ENCODE measurements at places on chromosomes 7 and 10.

GRCh38 chr7:138205614-138206150 is 129.4 kb downstream of the AKR1D1 start:
- DNase-seq, result no peak

DNA sequence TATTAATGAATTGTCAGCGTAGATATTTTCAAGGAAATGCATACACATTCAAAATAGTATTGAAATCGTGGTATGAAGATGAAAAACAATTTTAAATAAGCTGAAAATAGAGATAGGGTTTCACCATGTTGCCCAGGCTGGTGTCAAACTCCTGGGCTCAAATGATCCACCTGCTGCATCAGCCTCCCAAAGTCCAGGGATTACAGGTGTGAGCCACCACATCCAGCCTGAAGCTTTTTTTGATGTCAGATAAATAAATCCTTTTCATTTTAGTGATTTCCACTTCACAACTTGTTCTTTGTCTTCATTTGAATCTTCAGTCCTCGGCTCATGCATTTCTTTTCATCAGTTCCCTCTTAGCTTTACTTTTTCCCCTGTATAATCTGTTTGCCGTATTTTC is 4.6 kb downstream of the CDK13 start:
- DNase-seq, result no peak

GRCh38 chr7:50598460-50599343 is 33.5 kb upstream of the DDC start:
- no peak for DNase-seq

- DNase-seq, result no peak
These were observed 284.2 kb downstream of the PRPF18 start for GRCh38 chr10:13871011-13871410.

DNA sequence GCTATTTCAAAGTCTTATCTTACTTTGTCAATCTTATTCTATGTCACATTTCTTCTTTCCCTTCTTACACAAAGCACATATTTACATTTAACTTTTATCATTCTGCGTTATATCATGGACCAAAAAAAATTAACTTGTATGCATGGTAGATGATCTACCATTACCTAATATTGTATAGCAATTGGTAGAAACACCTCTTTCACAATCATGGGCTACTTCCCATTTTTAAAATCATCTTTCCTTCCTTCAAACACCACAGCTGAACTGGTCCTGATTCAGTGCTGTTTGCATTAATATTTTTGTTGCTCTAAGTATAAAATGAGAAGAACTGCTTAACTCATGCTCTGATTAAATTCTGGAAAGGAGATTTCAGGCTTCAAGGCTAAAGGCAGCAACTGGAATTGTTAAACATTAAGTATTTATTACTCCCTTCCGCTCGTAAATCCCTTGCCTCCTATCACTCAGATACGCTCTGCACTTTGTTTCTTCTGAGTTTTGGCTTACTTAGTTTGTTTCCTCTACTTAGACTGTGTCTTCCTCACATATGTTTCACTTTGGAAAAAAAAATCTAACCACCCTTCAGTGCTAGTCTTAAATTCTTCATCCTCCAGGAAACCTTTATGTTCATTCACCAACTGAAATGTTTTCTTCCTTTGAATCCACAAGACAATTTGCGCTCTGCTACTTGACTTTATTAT is 901.4 kb downstream of the PCDH15 start:
- no peak for DNase-seq

- no peak for DNase-seq
These were observed 210.6 kb downstream of the ZNF365 start for GRCh38 chr10:62584731-62585130.

DNA sequence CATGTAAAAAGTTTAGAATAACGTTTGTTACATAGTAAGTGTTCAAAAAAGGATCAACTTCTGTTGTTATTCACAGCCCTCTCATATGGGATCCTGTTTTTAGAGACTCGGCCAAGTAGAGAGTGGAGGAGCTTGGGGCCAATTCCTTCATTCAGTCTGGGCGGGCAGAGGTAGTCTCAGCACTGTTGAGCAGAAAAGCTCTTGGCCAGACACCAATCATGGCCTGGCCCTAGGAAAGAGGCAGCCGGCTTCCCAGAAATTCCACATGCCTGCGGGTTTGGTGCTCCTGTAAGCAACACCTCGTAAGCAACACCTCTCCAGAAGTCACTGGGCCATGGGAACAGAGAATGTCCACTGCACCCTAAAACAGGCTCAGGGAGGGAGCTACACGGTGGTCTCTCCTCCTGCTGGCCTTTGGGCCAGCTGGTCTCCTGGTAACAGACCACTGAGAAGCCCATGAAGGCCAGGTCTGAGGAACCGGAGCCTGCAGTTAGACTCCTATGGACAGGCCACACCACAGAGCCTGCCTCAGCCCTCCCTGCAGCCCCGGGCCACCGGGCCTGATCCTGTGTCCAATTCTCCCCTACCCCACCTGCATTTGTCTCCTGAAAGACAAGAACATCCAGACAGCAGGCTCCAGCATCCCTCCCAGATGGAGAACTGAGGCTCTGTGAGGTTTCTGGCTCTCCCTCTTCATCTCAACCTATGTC is 149.1 kb downstream of the GRID1 start:
- no peak for DNase-seq

GRCh38 chr7:133754708-133755107 is 372.4 kb upstream of the LRGUK start:
- no peak for DNase-seq

- DNase-seq, result no peak
These were observed 220.0 kb upstream of the TCERG1L start for GRCh38 chr10:131531265-131532190.

DNA sequence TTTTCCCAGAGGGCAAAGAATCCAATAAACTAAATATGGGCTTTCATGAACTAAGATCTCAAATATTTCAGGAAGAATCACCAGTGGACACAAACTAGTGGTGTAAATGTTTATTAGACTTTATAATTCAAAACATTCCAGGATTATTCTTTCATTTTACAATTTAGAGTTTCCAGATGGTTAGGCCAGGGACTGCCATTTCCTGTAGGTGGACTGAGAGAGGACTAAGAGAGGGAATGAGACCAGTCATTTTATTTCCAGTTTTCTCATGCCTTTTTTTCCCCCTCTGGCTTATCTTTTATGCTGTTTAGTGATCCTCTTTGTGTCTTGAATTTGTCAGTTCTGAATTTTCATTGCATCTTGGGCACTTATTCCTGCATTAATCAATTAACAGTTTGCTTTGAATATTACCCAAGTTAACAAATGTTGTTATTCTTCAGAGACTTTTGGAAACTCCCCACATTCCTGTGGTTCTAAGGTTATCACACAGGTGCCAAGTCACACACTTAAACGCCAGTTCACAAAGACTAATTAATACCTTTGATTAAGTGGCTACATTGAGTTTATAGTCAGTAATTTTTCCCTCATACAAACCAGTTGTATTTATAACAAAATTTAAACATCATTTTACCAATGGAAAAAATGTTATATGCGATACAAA is 12.3 kb downstream of the CISD1 start:
- no peak for DNase-seq

DNA sequence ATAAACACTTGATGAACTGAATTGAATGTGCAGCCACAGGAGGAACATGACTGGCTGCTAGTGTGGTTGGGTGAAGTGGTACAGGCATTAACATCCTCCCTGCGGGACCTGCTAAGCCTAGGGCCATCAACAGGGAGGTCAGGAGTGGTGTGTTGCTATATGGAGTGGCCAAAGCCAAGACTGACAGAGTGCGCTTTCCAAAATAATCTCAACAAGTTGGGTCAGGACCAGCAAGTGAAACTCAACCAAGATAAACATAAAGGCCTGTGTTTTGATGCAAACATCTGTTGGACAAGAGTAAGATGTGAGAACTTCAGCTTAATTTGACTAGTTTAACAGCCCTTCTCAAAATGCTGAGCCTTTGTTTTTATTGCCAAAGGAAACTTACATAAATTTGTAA is 97.7 kb downstream of the WDFY4 start:
- DNase-seq, result no peak

GRCh38 chr7:128741491-128741890 is 2.3 kb downstream of the CALU start:
- no peak for DNase-seq

GRCh38 chr7:28686418-28686800 is 271.7 kb downstream of the TRIL start:
- DNase-seq, result no peak

GRCh38 chr10:27192284-27192683 is 37.1 kb downstream of the MASTL start:
- no peak for DNase-seq

DNA sequence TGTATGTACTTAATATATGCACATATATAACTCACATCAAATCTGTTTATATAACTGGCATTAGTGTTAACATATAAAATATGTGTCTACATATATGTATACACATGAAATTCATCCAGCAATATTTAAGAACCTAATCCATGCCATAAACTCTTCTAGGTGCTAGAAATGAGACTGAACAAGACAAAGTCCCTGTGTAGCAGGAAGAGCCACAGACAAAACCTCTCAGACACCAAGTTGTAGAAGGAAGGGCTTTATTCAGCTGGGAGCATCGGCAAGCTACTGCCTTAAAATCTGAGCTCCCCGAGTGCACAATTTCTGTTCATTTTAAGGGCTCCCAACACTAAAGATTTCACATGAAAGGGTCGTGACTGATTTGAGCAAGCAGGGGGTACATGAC is 52.5 kb downstream of the CRPPA start:
- DNase-seq, result no peak

DNA sequence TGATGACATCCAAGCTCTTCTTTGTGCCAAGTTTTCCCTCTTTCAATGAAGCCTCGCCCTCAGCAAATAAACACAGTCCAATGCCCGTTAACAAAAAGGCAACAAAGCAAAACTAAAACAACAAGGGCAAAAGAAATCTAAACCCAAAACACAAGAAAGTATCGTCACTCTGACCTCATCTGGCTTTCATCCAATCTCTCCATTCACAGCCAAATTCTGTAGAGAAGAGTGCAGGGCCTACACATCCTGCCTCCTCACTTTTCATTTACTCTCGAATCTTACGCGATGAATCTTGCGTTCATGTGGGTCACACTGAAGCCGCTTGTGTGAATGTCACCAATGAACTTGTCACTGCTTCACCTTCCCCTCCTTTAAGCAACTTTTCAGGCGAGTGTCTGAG is 15.9 kb upstream of the AKR1E2 start:
- no peak for DNase-seq

GRCh38 chr10:20970708-20971107 is 73.6 kb upstream of the NEBL start:
- no peak for DNase-seq

GRCh38 chr10:77011874-77012811 is 625.5 kb downstream of the KCNMA1 start:
- no peak for DNase-seq

DNA sequence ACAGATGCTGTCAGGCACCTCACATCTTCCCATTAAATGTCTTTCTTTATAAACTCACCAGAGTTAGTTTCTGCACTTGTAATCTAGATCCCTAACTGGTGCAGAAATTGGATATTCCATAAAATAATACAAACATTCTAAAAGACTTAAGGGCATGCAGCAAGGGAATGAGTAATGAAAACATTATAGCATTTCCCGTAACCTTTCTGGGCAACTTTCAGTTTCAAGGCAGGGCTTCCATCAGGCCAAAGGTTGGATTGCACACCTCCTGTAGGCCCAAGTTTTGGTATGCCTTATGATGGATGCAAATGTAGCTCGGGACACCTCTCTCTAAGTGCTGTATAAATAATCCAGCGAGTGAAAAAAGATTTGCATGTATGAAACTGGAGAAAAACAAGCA is 129.9 kb upstream of the LYZL2 start:
- no peak for DNase-seq

GRCh38 chr10:35640474-35640873 is 1.6 kb downstream of the FZD8 start:
- no peak for DNase-seq

- DNase-seq, result no peak
These were observed 9.2 kb upstream of the HNRNPF start for GRCh38 chr10:43417950-43418768.

GRCh38 chr10:24571870-24572450 is 151.7 kb downstream of the ARHGAP21 start:
- no peak for DNase-seq

DNA sequence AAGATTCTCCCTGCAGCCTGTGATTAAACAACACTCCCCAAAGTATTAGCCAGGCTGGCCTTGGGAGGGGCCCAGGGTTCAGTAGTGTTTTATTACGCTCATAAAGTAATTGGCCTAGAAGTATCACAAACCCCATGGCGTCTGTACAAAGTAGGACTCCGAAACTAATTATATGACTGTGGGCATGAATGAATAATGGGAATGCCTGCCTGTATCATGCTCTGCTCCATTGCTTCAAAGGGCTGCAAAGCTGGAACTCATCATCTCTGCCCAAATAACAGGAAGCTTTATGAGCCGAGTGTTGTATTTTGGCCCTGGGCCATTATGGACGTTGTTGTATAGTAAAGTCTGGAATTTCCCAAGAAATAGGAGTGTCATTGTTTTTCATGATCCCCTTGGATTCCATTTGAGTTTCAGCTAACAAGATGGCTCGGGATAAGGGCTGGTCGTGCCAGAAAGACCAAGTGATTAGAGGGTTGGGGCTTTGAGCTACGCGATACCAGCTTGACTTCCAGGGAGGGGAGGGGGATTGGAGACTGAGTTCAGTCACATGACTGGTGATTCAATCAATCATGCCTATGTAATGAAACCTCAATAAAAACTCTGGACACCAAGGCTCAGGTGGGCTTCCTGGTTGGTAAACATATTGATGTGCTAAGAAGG is 65.3 kb upstream of the NPTX2 start:
- no peak for DNase-seq

- no peak for DNase-seq
These were observed 54.5 kb downstream of the GRB10 start for GRCh38 chr7:50728184-50728583.

DNA sequence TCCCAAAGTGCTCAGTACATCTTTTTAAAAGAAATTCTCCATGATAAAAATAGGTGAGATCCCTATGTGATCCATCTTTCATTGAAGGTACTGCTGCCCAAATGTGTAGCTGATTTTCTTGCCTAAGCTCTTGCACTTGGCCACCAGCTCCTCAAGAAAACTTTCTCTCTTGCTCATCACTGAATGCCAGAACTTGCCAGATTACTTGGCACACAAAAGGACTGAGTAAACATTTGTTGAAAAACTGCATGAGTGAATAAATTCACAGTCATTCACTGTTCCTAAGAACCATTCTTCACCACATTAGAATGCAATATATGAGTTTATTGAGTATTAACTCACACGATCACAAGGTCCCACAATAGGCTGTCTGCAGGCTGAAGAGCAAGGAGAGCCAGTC is 99.9 kb downstream of the TRIL start:
- DNase-seq, result no peak

- DNase-seq, result no peak
These were observed 97.4 kb downstream of the C10orf105 start for GRCh38 chr10:71622154-71622526.

- no peak for DNase-seq
These were observed 299.2 kb upstream of the LRGUK start for GRCh38 chr7:133827707-133828623.

- no peak for DNase-seq
These were observed 208.6 kb downstream of the ADAM12 start for GRCh38 chr10:126179637-126180036.

DNA sequence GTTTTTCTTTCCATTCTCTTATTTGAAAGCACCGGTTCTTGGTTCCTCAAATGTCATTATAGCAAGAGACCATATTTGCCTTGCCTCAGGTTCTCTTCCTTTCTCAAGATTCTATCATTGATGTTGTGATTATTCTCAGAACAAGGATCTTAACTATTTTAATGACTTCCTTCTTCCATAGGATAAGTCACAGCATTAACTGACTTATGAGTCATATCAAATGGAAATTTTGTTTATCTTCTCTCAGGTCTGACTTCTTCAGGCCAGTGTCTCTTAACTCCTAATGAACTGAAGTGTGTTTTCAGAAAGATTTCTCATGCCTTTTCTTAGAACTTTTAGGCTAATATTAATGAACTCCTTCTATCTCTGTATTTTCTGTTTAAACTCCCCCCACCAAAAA is 794.6 kb upstream of the LRRN3 start:
- no peak for DNase-seq
